ENCODE measurements at places on chromosomes 5 and 9.

- no peak for DNase-seq
Measured at GRCh38 chr5:144453753-144454152, 283.1 kb downstream of the KCTD16 start.

DNA sequence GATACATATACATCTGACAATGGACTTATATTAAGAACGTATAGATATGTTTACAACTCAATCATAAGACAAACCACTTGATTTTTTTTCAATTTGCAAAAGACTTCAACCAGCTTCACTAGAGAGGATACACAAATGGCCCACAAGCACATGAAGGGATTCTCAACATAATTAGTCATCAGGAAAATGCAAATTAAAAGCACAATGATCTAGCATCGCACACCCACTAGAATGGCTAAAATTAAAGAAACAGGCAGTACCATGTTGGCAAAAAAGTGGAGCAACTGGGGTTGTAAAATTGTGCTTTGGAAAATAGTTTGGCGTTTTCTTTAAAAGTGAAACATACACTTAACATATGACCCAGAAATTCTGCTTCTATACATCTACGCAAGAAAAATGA lies 80.0 kb upstream of the TRIO start:
- no peak for DNase-seq

- no peak for DNase-seq
Measured at GRCh38 chr5:96226941-96227552, 206.0 kb downstream of the PCSK1 start.

- DNase-seq: peak; percentile 43
Measured at GRCh38 chr5:154756868-154757813, 2.0 kb downstream of the LARP1 start.

GRCh38 chr5:181189363-181189961 lies 15.5 kb downstream of the TRIM7 start:
- DNase-seq: no peak

- DNase-seq: no peak
Measured at GRCh38 chr5:36666986-36667385, 60.6 kb downstream of the SLC1A3 start.

- DNase-seq: no peak
Measured at GRCh38 chr9:77403239-77403638, 225.9 kb downstream of the VPS13A start.

DNA sequence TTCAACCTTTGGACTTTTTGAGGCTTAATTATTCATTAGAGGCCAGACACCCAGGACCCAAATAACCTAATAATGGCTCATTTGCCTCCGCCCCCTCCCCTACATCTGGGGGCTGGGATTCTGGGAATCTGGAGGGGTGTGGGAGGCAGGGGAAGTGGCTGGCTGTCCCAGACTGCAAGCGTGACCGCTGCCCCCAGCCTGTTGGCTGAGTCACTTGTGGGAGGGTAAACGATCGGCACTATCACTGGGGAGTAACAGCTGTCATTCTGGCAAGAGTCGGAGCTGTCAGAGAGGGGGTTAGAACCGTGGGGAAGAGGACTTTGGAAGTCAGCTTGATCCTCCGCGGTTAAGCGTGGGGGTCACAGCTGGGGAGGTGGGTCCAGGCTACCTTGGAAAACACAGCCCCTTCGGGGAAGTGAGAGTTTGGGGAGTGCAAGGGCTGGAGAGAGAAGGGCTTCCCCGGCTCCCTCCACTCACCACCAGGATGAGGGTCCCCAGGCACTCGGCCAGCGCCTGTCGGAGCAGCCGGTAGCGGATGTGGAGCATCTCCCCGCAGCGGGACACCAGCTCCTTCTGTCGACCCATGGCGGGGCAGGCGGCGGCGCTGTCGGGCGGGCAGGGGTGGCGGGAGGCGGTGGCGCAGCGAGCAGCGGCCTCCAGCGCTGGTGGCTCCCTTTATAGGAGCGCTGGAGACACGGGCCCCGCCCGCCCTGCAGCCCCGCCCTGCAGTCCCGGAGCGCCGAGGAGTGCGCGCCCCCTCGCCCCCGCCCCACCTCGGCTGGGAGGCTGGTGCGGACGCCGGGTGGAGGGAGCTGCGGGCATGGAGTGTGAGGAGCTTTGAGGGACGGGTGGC lies at the start of gene AQP3:
TSS of gene AQP3 (minus strand) at position 648 of the 853 bp plus-strand sequence. CDS start at position 585, 63 bp downstream.
- DNase-seq: peak; percentile 71

DNA sequence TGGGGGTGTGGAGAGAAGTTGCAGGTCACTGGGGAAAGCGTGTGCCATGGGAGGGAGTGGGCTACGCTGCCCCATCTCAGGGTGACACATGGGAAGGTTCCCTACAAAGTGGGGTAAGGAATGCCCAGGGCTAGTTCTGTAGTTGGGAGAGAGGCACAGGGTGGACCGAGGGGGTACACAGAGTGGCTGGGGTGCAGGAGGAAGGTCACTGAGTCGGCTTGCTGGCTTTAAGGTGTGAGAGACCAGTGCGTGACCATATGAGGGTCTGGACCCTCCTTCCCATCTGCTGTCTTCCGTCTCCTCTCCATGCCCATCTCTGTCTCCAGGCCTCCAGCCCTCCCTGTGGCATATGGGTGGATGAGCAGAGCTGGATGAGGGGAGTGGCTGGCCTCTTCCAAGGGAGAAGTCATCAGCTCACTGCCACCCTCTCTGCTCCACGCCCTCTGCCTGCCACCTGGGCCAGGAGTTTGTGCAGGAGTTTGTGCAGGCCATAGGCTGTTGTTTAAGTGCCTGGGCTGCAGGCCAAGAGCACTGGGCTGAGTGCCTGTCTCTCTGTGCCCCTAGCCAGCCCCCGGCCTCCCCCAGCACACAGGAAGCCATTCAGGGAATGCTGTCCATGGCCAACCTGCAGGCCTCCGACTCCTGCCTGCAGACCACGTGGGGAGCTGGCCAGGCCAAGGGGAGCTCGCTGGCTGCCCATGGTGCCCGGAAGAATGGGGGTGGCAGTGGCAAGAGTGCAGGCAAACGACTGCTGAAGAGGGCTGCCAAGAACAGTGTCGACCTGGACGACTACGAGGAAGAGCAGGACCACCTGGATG lies 96.8 kb downstream of the PHF2 start:
- no peak for DNase-seq

DNA sequence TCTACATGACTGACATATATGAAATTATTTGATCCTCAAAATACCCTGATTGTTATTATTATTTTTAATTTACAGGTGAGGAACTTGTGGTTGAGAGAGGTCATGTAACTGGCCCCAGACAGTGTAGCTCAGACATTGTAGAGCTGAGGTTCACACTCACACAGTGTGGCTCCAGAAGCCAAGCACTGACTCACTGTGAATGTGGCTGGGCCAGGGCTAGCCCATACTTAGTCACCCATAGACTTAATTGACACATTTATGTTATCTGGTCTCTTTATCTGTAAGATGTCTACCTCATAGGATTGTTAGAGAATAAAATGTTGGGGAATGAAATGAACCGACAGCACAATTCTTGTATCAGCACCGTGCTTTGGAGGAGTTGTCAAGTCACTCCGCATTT lies 24.9 kb upstream of the CCDC112 start:
- DNase-seq: no peak

DNA sequence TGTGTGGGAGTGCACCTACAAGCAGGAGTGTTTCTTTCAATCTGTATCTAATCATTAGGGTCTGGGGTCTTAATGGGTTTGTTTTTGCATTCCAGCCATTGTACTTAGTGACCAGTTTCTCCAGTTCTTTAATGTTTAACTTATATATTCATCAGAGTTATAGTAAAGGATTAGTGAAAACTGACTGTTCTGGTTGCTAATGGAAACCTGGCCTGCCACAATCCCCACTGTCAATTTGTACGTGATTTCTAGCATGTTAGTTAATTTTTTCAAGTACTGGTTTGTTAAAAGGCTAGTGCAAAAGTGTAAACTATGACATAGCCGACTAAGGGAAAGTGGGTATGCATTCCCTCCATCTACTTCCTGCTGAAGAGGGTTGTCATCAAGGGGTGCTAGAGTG lies 276.1 kb downstream of the HTR1A start:
- no peak for DNase-seq

GRCh38 chr5:68533571-68534084 lies 318.1 kb downstream of the PIK3R1 start:
- no peak for DNase-seq

- DNase-seq: no peak
Measured at GRCh38 chr9:34717996-34718614, 8.2 kb upstream of the CCL21 start.

GRCh38 chr5:135319458-135319857 lies 79.6 kb downstream of the MACROH2A1 start:
- no peak for DNase-seq

DNA sequence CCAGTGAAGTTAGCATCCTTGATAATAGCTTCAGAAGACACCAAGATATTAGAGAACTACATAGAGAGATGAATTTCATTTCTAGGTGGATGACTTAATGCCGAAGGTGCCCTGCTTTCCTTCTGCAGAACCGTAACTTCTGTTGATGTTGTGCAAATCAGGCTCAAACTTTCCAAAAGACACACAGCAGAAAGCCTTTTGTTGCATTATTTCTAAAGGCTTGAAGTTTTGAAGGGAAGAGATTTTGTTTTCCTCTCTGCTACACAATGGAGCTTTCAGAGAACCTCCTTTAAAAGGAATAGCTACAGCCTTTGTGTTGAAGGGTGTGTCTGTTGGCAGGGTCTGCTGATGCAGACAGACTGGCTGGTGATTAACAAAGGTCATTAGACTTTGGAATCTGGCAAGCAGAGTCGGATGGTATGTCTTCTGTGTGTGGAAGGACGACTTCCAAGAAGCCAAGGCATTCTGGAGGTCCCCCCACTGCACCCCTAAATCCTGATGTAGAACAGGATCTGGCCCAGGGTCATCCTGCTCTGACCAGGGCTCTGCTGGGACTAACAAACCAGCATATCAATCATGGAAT lies 57.8 kb downstream of the ZNF462 start:
- no peak for DNase-seq

DNA sequence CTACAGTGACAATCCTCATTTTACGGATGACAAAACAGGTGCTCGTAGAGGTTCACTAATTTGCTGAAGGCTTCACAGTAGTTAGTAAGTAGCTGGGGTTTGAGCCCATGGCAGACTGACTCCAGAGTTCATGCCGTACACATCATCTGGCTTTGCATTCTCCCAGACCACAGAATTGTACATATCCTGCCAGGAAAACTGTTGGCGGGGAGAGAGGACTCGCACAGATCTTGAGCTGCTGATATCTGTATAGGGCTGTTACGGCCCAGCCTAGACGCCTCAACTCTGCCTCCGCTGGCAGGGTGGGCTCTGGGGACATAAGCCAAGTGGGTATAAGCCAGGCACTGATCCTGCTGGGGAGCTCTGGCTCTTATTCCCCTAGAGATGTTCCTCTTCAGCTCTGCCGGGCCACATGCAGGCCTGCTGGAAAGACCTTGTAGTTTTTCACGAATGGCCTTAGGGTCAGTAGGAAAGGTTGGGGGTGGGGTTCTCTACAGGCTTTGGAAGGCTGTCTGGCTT lies 16.3 kb downstream of the LARP1 start:
- no peak for DNase-seq

DNA sequence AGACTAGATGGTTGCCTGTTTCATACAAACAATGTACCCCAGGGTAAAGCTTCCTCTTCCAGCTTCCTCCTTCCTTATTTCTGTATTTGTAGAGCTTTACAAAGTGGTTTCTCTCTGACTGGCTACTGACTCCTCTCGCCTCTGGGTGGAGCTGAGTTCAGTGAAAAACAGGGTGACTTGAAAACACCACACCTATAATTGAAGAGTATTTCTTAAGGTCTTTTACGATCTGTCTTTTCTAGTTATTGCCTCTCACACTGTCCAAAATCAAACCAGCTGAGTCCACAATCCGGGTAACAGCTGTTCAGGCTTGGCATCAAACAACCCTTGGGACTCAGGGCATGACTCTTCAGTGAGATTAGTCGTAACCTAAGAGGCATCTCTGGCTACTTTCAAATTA lies 200.4 kb downstream of the ARRDC3 start:
- DNase-seq: peak; percentile 38

DNA sequence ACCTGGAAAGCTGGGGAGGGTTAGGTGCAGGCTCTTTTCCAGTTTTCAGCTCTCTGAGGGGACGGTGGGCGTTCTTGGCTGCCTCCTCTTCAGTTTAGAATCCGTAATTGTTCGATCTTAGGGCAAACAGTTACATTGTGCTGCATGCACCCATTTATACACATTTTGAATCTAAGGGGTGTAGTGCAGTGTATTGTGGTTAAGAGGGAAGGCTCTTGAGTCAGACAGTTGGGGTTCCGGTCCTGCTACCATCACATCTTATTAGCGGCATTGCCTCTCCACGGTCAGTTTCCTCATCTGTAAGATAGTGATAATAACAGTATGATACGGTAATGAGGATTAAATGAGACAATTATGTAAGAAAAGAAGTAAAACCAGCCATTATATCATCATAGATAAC lies 625 bp downstream of the EXOSC2 start:
- DNase-seq: no peak

GRCh38 chr9:92496396-92497176 lies 14.3 kb upstream of the ASPN start:
- DNase-seq: no peak

GRCh38 chr9:68530618-68531017 lies 10.1 kb downstream of the TMEM252 start:
- peak; percentile 12 for DNase-seq

- DNase-seq: no peak
Measured at GRCh38 chr5:113132564-113132963, 156.0 kb downstream of the DCP2 start.

- DNase-seq: no peak
Measured at GRCh38 chr5:150144879-150145278, 10.8 kb downstream of the PDGFRB start.

Data from CD4-positive, alpha-beta T cell treated with Interferon gamma for 1 hour (primary cell).